Fibroblast of skin of scalp (primary cell): ENCODE measurements at places on chromosomes 5 and 9.

DNA sequence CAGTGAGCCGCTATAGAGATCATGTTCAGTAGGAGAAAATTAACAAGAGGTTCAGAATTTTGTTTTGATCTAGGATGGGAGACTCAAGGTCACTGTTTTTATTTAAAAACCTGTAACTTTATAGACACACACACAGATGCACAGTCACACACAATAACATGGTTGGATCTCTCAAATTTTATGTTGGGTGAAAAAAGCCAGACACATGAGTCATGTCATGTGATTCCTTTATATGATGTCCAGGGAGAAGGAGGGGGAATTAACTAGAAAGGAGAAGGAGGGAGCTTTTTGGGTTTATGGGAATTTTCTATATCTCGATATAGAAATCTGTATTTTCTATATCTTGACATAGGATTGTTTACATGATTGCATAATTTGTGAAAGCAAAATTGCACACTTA is 17.1 kb downstream of the C6 start:
- DNase-seq = no peak

GRCh38 chr5:152332716-152333460 is 72.2 kb downstream of the NMUR2 start:
- DNase-seq = no peak

DNA sequence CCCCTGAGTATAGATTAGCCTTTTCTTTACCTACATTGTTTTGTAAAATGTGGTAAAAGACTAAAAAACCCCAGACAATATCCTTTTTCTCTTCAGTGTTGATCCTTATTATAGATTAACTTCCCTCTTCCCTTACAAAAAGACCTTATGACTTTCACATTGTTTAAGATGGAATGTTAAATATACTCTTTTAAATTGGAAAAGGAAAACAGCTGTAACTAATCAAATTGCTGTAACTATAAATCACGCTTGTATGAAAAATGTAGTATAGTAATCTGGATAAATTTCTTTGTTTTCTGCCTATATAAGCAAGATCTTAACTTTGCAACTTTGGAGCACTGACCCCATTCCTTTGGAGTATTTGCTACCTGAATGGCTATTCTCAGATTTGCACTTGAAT is 383.1 kb downstream of the FAM170A start:
- DNase-seq = no peak

- peak; percentile 71 for DNase-seq
Measured at GRCh38 chr5:134905246-134905996, 490 bp downstream of the PCBD2 start.

DNA sequence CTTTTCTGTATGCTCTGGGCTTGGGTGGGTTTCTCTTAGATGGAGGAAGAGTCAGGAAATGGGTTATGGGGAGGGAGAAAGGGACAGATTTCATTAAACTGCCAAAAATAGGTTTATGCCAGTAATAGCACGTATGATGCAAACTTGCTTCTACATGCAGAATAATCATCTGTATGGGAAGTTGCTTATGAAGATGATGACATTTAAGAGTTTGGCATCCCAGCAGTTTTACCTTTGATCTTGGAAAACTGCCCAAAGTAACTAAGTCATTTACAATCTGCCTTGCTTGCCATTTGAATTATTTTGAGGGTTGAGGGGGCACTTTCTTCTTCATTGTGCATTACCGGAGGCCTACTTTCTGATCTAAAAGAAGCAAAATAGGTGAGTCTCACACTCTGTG is 282.9 kb upstream of the ANKRD55 start:
- DNase-seq = no peak

DNA sequence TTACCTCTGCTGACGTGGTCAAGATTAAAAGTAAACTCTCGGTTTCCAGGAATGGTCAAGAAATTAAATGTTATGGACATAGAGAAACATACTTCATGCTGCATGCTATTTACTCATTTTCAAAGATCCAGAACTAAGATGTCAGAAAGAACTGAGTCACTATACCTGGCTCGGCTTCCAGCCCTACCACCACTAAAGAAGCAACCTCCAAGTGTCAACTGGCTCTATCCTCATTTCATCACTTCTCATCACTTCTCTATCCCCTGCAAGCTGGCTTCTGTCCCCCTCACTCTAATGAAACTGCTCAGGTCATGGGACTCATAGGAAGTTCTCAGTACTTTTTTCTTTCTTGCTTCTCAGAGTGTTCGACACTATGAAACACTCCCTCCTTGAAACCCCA is 116.2 kb downstream of the CDK5RAP2 start:
- DNase-seq = no peak

DNA sequence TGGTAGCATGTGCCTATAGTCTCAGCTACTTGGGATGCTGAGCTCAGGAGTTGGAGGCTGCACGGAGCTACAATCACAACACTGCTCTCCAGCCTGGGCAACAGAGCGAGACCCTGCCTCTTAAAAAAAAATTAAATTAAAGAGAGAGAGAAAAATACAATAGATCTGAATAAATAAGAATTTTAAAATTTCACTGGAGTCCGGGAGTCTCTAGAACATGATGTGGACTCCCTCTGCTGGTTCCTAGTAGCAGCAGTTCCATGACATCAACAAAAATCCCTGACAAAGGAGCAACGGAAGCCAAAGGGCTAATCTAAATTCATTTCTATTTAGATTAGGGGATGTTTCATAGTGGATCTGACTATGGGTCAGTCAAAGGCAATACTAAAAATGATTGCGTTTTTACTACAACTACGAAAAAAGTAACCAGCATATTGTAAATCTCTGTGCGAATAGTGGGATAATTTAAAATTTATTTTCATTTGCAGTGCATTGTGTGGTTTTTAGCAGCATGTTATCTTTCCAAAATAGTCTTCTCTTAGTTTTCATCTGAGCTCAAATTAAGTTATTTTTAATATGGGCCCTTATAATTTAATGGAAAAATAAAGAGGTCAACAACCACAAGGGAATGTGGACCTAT is 6.7 kb downstream of the INIP start:
- peak; percentile 45 for DNase-seq

DNA sequence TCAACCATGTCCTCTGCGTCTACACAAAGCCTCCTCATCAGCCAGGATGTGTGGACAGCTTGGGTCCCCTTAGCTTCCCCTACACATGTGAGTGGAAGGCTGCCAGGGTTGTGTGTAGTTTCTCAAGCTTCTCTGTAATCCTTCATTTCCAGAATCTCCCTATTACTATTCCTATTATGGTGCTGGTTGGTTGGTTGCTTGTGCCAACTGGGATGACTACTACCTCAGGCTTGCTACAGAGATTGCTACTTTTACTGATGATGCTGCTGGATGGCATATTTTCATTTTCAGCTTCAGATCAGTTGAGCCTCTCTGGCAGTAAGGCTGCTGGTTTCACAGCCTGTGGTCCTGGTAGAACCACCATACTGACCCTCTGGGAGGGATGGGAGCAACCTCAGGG is 39.9 kb downstream of the ATG10 start:
- peak; percentile 58 for DNase-seq

DNA sequence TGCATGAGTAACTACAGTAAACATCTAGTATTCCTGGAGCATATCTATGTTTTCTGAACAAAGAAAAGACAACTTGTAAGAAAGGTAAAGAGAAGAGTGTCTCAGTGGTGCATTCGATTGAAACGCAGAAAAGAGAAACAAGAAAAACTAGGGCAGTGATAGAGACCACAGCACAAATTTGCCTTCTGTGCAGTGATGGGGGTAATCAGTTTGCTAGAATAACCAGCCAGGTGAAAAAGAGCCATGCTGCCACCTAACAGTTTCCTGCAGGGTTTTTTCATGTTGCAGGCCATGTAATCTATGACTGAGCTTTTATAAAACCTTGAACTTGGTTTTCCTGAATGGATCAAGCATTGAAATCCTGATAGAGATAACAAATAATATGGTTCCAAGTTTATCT is 198.4 kb upstream of the MEF2C start:
- no peak for DNase-seq

DNA sequence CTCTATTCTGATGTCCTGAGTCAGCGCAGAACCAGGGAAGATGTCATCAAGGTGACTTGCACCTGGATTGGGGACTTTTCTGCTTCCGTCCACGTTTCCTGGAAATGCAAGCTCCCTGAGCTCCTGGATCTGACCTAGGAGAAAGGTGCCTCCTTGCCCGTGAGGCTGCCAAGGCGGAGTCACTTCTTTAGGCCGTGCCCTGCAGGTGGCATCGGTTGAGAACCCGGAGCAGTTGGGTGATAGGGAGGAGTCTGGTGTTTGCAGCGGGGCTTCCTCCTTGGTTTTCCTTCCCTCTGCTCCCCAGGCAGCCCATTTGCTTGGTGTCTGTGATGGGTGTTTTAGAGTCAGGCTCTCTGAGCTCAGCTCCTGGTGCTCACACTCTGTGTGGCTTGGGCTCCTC is 15.2 kb downstream of the NANS start:
- DNase-seq = no peak

- DNase-seq = no peak
Measured at GRCh38 chr5:58999804-59000203, 416.9 kb downstream of the RAB3C start.

DNA sequence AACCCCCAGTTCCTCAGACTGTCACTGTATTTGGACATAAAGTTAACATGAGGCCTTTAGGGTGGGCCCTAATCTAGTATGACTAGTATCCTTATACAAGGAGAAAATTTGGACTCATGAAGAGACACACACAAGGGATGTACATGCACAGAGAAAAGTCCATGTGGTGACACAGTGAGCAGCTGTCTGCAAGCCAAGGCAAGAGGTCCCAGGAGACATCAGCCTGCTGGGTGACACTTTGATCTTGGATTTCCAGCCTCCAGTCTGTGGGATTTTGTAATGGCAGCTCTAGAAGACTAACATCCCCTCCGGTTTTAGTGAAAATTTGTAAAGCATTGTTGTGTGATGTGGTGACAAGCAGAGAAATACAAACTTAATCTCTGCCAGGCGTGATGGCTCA is 66.1 kb downstream of the RAI14 start:
- peak; percentile 22 for DNase-seq

DNA sequence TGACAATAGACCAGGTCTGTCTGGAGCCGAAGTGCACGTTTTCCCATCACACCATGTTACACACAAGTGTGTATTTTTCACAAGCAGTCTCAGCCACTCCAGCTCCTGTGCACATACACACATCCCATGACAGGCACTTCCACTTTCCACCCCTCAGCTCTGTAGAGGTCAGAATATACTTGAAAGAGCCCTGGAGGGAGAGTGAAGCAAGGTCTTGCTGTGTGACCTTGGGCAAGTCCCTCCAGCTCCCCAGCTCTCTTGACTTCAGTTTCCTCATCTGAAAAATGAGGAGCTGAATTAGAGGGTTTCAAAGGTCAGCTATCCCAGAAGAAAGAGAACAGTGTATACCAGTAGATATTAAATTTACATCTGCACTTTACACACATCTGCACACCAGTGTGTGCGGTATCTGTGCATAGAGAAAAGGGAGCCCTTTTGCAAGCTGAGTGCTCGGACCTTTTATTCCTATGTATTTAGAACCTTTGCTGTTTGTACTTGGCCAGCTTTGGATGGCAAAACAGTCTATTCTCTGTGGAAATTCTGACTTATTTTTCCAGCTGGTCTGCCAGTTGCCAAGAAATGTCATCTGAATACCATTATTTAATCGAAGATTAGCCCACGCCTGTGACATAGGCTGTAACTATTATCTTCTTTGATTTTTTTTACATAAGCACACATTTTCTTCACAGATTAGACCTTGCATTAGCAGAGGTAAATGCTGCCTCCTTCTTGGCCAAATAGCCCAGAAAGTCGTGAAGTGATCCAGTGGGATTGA is 528.0 kb downstream of the BNC2 start:
- no peak for DNase-seq

DNA sequence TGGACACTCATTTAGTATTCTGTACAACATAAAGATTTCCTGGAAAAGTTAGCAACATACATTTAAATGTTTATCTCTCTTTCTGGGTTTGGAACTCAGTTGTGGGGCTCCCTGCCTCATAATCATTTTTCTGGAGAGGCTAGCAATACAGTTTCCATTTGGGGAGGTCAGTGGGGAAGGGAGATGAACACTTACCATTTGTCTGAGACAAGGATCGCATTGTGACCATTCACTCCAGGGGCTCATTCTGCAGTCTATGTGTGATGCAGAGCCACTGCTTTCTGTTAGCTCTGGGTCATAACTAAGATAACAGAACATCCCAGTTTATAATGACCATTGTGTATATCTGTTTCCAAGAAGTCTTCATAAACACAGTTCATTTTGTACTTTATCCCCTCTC is 22.4 kb downstream of the C9 start:
- no peak for DNase-seq

GRCh38 chr5:41598011-41598410 is 87.6 kb upstream of the PLCXD3 start:
- DNase-seq = peak; percentile 8

DNA sequence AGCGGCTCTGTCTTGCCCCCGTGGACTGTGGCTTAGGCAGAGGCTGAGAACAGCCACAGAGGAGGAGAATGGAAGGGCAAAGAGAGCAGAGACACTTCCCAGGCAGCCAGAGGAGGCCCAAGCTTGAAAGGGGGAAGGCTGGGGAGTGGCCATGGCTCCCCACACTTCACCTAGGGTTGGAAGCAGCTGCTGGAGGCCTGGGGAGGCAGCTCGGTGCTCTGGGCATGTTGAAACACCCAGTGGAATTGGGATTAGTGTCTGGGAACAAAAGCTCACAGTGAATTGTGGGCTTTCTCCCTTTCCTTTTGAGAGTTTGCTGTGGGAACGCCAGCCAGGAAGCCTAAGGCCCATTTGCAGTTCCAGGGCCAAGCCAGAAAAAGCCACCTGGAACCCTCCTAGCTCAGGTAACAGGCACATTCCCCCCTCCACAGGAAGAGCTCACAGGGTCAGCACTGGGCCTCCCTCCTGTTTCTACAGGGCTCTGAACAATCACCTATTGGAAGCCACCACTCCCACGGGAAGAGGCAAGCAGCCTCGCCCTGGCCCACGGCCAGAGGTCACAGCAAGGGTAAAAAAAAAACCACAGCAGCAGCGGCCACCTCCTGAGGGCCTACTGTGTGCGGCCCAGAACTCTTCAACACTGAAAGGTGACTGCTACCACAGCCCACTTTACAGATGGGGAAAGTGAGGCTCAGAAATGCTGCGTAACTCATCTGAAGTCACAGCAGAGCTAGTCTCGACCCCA is 20.2 kb downstream of the EEIG1 start:
- no peak for DNase-seq

- DNase-seq = peak; percentile 79
Measured at GRCh38 chr9:70117835-70118319, 74.2 kb downstream of the MAMDC2 start.

DNA sequence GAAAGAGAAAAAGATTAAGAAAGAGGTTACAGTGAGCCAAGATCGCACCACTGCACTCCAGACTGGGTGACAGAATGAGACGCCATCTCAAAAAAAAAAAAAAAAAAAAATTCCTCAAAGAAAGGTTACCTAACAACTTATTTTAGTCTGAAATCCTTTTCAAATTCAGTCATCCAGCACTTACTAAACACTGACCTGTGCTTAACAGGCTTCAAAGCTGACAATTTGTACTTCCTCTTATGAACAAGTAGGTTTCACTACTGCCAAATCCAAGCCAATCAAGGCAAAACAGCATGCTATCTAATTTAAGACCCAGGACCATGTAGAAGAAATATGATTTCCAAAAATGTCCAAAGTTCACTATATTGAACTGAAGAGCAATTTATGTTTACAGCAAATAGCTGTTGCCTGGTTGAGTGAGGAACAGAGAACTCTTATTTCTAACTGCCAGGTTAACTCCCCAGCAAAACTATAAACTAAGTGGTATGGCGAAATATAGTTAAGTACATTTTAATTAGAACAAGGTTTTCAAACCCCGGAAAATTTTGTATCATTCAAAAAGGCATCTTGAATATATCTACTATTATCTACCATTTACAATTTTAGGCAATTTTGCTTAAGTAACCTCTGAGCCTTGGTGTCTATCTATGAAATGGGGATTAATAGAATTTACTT is 13.4 kb downstream of the PWWP2A start:
- no peak for DNase-seq

- peak; percentile 39 for DNase-seq
Measured at GRCh38 chr9:134689321-134690181, 47.9 kb downstream of the COL5A1 start.
